ENCODE measurements at places on chromosomes 4 and X. TPM values are rescaled to one million over a fixed set of nuclear protein-coding genes. Genes with fewer than 3 reads are reported as not detected.

- no peak for DNase-seq
- no peaks in the 10 kb centered on the region for H3K36me3 ChIP-seq
- no peak overlapping the region for H3K27ac ChIP-seq
- H3K4me1 ChIP-seq = peaks cover 2% of the 10 kb centered on the region
- no peak overlapping the region for H3K4me3 ChIP-seq
Observed at GRCh38 chr4:77827343-77827742, 8.2 kb upstream of the CNOT6L start.

The GPR143 gene
- not detected for total RNA-seq

The NRK gene
- 0.94 TPM for total RNA-seq

The DNAAF6 gene
- total RNA-seq = not detected

The ANOS1 gene
- total RNA-seq = 5.7 TPM

The ZAR1 gene
- not detected for total RNA-seq

All from heart left ventricle (tissue), 16 donors.